H7 (cell line): ENCODE measurements at places on chromosomes 11 and 22.

DNA sequence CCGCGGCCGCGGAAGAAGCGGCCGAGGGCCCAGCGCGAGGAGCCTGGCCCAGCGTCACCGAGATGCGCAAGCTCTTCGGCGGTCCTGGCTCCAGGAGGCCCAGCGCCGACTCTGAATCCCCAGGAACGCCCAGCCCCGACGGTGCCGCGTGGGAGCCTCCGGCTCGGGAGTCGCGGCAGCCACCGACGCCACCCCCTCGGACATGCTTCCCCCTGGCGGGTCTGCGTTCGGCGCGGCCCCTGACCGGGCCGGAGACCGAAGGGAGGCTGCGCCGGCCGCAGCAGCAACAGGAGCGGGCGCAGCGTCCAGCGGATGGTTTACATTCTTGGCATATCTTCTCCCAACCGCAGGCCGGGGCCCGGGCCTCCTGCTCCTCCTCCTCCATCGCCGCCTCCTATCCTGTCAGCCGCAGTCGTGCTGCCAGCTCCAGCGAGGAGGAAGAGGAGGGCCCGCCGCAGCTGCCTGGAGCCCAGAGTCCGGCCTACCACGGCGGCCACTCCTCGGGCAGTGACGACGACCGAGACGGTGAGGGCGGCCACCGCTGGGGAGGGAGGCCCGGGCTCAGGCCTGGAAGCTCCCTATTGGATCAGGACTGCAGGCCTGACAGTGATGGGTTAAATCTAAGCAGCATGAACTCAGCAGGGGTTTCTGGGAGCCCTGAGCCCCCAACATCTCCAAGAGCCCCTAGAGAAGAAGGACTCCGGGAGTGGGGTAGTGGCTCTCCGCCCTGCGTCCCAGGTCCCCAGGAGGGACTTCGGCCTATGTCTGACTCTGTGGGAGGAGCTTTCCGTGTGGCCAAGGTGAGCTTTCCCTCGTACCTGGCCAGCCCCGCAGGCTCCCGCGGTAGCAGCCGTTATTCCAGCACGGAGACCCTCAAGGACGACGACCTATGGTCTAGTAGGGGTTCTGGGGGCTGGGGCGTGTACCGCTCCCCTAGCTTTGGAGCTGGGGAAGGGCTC, 1.2 kb downstream of the ARHGEF17 start:
- peak; percentile 95 for DNase-seq

GRCh38 chr22:22799561-22799960, 88.1 kb upstream of the IGLL5 start:
- no peak for DNase-seq

GRCh38 chr11:64923151-64923661, 1.3 kb upstream of the PPP2R5B start:
- peak; percentile 21 for DNase-seq

DNA sequence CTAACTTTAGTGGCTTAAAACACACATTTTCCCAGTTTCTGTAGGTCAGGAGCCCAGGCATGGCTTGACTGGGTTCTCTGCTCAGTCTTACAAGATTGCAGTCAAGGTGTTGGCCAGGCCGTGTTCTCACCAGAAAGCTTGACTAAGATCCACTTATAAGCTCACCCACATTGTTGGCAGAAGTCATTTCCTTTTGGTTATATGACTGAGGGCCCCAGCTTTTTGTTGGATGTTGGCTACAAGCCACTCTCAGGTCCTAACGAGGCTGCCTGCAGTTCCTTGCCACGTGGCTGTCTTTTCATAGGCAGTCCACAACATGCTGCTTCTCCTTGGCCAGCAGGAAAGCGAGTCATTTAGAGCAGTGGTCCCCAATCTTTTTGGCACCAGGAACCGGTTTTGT, 79.3 kb upstream of the CRTAM start:
- DNase-seq: no peak

GRCh38 chr22:46303347-46303965, 6.8 kb downstream of the GTSE1 start:
- DNase-seq: no peak
